Esophagus muscularis mucosa (tissue), 4 donors: ENCODE measurements at places on chromosomes 5 and 9. TPM values are rescaled to one million over a fixed set of nuclear protein-coding genes. Genes with fewer than 3 reads are reported as not detected.

DNA sequence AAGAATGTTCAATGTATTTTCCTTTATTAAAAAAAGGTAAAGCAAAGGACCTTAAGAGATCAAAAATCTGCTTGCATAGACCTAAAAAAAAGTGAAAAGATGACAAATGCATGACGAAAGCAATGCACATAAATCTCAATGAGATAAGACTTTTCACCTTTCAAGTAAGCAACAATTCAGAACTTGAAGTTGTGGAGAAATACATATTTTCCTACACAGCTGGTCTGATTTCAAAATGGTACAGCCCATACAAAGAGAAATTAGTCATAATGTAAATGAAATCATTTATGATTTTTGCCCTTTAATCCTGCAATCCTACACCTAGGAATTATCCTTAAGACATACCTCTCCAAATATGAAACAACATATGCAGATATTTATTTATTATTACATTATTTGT lies 568.0 kb downstream of the ANXA1 start:
- no peak for DNase-seq

- DNase-seq, result no peak
These were observed 21.3 kb downstream of the PWWP2A start for GRCh38 chr5:160097991-160098390.

DNA sequence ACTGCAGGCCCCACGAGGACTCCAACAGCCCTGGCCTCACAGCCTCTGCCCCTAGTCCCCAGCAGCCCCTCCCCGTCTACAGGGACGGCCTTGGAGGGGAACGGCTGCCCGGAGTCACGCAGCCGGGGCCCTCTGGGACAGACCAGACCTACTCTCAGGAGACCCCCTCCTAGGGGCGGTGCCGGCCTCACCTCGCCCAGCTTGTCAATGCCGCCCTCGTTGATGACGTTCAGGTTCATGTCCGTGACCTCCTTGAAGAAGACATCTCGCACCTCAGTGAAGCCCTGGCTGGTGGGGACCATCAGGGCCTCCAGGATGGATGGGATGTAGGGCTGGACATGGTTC lies 58.6 kb downstream of the LRSAM1 start:
- DNase-seq, result no peak

DNA sequence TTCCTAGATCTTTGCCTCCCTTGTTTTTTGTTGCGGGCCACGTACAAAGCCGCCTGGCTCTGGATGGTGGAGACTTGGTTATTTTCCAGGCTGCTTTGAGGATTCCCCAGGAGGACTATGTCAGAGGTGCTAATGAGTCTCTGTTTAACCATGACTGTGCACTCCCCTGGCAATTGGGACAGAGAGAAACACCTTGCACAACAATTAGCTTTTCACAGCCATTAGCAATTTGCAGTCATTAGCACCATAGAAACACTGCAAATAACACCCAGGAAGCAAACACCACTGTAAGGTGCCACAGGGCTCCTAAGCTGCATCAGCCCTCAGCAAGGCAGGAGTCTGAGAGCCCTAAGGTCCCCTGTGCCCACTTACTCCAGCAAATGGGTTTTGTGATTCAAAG lies 201.0 kb upstream of the VLDLR start:
- no peak for DNase-seq

Gene PNPLA7
- 3.0 TPM for total RNA-seq
